ENCODE measurements at places on chromosomes 4 and X.

DNA sequence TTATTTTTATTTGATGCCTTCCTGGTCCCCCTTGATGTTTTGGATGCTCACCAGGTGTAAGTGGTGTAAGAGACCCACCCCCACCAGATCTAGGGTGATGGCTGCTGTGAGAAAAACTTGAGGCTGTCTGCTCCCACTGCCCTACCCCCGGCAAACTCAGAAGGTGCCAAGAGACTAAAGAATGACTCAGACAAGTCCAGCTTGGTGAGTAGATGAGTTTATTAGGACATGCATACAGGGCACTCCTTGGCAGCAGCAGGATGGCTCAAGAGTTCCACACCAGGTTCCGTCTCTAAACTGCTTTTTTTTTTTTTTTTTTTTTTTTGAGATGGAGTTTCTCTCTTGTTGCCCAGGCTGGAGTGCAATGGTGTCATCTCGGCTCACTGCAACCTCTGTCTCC is 84.0 kb upstream of the HPF1 start:
- no peak for DNase-seq

DNA sequence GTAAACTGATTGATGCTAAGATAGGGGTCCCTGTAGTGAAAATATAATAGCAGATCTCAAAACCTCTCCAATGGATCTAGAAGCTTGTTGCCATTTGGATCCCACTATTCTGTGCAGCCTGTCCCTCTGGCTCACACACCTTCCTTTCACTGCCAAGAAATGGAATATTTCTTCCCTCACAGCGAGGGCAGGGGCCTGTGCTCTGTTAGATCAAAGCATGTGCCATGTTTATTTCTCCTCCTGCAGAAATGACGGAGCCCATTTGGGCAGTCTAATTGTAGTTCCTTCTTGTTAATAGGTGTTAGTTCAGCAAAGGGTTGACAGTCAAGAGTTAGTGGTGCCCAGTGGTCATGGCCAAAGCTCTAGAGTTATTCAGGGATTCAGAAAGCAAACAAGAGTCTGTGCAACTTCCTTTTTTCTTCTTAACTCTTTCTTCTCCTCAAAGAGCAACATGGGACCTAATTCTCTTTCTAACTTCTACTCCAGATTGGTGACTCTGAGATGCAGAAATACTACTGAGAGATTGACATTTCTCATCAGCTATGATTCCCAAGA is 106.8 kb downstream of the STOX2 start:
- no peak for DNase-seq

GRCh38 chr4:118033148-118034052 is 886 bp upstream of the NDST3 start:
- no peak for DNase-seq

- DNase-seq, result no peak
These were observed 8.3 kb upstream of the CLTRN start for GRCh38 chrX:15672881-15673280.

DNA sequence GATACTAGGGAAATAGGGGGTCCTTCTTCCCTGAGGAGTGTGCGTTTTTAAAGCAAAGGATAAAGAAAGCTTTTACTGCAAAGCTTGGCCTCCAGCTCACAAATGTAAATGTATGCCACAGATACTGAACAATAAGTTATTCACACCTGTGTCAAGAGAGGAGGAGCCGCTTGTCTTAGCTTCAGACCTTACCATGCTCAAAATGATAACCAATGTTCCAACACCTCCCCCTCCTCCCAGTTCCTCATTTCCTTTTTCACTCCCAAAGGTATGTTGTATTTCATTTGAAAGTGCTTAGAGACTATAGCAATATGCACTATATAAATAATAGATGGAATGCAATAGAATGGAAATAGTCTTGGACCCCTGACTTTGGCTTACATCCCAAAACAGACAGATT is 47.0 kb upstream of the RAPGEF2 start:
- no peak for DNase-seq

GRCh38 chrX:3541336-3541735 is 172.1 kb downstream of the PRKX start:
- DNase-seq, result no peak

DNA sequence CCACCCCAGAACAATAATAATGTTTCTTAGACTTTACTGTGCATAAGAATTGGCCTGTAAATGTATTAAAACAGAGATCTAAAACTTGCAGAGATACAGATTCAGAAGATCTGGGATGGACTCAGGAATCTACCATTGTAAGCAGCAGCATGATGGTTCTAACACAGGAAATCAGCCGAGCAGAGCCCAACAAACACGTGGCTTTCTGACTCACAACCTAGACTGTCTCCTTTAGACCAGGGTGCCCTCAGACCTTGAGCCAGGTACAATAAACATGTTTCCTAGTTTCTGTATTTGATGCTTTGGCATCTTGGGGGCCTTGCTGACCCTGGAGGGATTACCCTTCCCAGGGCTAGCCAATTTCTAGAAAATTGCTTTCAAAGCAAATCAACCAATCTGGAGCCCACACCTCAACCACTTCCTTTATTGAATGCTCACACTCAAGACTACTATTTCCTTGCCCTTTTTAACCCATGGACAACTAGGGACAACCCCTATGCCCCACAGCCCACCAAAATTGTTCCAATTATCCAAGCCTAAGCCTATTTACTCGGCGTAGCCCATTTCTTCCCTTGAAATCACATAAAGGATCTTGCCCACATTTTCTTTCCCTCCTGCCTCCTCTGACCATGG is 80.5 kb downstream of the TBC1D9 start:
- DNase-seq, result no peak

GRCh38 chrX:123357941-123358340 is 173.9 kb downstream of the GRIA3 start:
- DNase-seq, result no peak

DNA sequence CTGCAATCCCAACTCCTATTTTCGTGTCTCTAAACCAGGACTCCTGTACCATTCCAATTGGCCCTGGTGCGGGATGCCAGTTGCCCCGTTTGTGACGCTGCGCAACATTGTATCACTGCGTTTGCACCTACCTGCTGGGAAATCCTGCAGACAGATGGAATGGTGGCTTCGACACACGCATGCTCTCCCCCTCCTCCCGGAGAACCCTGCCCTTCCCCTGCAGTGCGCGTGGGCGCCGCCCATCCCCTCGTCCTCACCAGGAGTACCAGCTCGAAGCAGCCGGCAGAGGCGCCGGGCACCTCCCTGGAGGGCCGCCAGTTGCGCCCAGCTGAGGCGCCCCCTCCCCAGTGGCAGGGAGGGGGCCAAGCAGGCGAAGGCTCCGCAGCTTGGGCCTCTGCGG is 1.4 kb downstream of the DGKK start:
- no peak for DNase-seq

GRCh38 chrX:16014171-16014570 is 109.2 kb upstream of the GRPR start:
- DNase-seq, result no peak

GRCh38 chr4:121773883-121774282 is 8.9 kb upstream of the SMIM43 start:
- DNase-seq, result no peak

GRCh38 chr4:7218686-7219085 is 26.3 kb downstream of the SORCS2 start:
- no peak for DNase-seq

- no peak for DNase-seq
These were observed 102.1 kb downstream of the ANOS1 start for GRCh38 chrX:8629871-8630270.

DNA sequence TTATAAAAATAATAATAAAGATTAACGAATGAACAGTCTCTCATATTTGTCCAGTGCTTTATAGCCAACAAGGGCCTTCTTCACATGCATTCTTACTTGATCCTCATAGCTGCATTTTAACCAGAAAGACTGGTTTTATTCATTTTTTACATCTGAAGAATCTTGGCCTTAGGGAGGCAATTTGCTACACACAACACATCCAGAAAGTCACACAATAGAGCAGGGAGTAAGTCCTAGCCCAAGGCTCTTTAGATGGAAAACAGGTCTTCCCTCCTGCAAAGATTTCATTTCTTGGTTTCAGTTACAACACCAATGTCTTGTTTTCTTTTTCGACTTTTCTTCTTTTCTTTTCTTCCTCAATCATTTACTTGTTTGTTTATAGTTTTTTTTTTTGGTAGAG is 13.0 kb upstream of the C1GALT1C1 start:
- no peak for DNase-seq

DNA sequence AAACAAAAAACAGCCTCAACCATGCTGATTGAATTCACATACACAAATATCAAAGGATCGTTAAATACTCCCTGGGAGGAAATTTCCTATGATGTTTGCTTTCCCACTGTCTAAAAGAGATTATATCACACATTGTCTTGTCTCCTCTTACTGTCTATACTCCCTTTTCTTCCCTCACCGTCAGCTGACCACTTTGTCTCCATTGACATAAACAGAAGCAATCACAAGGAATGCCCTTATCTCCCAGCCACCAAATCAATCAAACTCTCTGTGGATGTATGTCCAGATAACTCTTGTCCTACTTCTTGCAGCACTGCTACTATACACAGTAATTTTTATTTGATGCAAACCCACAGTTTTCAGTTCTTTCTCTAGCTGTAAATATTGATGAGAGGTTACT is 12.2 kb upstream of the NUDT9 start:
- no peak for DNase-seq

DNA sequence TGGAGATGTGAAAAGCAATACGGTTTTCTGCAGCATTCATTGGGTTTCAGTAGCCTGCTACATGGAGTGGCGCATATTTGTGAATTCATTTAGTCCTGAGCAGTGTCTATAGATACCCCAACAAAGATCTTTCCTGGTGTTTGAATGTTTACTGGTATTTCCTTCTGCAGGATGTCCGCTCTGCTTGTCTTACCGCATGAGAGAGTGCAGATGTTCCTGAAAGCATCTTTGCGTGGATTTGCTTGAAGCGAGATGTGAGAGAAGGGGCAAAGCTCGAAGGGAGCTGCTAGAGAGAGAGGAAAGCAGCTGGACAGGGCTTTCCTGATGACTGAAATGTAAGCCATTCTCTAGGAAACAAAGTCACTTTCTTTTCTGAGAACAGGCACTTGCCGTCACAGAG is 40.9 kb upstream of the GYPA start:
- DNase-seq, result no peak

DNA sequence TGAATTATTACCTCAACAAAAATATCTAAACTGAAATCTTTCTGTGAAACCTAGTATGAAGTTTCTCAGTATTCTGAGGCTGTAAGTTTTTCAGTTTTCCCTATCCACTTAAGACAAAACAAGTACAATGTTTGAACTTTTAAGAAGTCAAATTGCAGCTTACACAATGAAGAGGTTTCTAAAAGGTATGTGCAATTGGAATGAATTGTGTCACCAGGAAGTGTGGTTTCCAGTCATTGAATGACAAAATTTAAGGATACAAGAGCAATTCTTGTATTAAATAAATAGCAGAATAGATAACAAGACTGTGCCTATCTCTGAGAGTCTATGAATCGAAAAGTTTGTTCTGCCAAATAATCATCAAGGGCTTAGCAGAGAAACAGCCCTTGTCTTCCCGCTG is 207.3 kb downstream of the ANKRD50 start:
- no peak for DNase-seq

- DNase-seq, result no peak
These were observed 45.5 kb downstream of the MID2 start for GRCh38 chrX:107871136-107871535.

DNA sequence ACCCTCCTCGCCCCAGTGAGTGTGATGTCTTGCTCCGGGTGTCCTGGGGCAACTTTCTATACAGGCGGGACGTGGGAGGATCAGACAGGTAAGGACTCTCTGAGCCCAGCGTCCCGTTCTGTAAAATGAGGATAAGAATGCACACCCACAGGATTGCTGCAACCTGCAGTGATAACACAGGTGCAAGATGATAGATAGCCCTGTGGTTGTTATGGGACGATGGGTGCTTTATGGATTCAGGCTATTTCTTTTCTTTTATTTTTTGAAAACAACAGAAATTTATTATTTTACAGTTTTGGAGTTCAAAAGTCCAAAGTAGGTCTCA is 28.6 kb downstream of the BEX3 start:
- DNase-seq, result no peak

DNA sequence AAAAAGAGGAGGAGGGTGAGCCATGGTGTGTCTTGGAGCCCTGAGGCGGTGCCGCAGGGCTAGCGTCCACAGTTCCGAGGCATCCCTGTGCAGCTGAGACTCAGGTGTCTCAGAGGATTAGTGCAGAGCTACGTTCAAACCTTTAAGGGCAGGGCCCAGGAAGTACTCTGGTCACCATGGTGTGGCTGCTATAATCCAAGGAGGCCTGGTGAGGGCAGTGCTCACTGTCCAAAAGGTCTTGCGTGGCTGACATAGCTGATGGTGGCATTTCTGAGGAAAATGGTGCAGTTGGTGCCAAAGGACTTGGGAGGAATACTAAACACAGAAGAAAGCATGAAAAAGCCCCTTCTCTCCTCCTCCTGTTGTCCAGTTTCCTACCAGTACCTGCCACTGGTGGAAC is 146.9 kb downstream of the DCHS2 start:
- DNase-seq, result no peak

DNA sequence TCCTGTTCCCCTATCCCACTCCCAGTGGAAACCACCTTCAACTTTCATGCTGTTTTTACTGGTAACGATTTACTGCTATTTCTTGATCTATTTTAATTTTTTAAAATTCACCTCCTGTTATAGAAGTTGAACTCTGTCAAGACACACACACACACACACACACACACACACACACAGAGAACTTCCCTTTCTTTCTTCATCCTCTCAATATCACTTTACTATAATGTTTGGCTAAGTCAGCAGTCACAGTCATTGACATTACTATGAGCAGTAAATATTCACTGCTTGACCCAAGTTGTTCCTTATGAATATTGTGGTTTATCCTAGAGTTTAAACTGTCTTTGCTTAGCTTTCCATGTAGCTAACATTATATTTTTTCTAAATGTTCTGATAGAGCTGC is 24.0 kb upstream of the SGMS2 start:
- no peak for DNase-seq

Measured in activated gamma-delta T cell treated with Interleukin-2 at 50 U/mL for 16 hours (primary cell).